ENCODE measurements at places on chromosomes 5 and 9.

GRCh38 chr5:171521219-171521633 is 101.8 kb downstream of the FGF18 start:
- peak; percentile 94 for DNase-seq

DNA sequence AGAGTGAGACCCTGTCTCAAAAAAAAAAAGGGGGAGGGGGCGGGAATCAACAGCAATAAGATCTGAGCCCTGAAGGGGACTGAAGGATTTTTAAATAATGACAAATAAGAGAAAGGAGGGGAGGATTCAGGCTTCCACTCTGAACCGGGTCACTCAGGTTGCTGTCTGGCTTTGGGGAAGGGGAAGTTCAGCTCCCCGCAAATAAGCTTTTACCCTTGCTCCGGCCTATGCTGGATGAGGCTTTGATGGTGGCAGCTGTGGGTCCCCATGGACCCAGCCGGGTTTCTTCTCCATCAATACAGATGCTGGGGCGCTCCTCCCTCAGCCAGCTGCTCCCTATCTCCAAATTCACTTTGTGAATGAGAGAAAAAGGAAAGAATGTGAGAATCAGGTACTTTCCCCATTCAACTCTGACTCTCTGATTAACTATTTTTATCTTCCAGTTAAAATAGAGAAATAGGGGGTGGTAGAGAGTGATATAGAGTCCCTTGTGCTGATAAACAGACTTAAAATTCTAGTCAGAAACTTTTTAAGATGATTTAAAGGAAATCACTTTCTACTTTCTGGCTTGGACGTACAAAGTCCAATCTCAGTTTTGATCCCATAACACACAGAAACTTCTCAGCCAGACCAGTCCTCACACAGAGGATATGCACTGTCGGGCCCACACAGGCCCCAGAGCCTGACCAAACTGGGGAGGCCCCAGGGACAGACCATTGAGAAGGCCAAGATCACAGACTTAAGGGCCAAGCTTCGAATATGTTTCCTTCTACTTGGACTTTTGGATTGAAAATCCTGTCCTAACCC is 39.6 kb downstream of the C5orf15 start:
- DNase-seq = no peak

- DNase-seq = no peak
Measured at GRCh38 chr9:94645901-94646300, 6.6 kb upstream of the FBP1 start.

DNA sequence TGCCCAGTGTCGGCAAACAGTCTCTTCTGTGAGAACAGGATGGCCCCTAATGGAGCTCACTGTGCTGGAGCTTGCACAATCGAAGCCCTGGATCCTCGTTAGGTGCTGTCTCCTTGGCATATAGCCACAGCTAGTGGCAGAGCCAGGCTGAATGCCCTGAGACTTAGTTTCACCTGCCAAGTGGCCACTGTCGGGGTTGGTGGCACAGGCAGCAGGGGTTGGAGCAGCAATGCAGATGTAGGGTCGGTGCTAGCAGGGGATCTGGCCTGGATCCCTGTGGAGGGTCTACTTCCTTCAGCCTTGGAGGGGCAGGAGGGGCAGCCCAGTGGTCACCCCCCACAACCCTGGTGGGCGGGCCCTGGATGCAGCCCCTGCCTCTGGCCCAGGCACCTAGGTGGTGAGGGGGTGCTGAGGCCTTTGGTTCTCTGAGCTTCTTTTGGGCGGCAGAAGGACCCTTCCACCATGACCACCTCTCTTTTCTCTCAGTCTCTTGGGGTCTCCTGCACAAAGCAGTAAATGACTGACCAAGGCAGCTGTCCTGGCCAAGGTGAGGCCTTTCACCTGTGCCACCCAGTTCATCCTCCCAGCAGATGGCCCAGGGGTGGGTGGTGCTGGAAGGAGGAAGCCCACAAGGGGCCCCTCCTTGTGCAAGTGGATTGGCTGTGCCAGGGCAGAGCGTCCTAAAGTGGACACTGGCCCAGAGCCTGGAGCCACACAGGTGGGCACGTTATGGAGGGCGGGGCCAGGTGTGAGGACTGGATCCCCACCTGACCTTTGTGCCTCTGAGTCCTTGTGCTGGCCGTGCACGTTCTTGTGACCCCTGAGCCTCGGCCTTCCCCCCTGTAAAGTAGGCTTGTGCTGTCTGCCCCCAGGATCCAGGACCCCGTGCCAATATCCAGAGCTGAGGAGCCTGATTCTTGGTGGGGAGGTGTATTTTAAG is 44.8 kb downstream of the PHF2 start:
- no peak for DNase-seq

DNA sequence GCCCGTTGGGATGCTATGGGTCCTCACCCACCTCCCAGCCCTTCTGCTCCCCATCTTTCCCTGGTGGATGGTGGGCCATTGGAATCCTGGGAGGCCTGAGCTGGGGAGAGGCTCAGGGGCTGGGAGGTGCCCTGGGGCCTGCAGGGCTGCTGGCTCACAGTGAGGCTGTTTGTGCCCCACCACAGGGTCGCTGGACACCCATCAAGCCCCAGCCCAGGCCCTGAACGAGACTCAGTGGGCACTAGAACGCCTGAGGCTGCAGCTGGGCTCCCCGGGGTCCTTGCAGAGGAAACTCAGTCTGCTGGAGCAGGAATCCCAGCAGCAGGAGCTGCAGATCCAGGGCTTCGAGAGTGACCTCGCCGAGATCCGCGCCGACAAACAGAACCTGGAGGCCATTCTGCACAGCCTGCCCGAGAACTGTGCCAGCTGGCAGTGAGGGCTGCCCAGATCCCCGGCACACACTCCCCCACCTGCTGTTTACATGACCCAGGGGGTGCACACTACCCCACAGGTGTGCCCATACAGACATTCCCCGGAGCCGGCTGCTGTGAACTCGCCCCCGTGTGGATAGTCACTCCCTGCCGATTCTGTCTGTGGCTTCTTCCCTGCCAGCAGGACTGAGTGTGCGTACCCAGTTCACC is 4.9 kb upstream of the AIF1L start:
- DNase-seq = no peak

GRCh38 chr5:104815212-104815611 is 1252.6 kb upstream of the NUDT12 start:
- DNase-seq = no peak

- DNase-seq = no peak
Measured at GRCh38 chr9:113462781-113463286, 693 bp upstream of the RGS3 start.

- no peak for DNase-seq
Measured at GRCh38 chr5:179327021-179327735, 18.1 kb downstream of the ADAMTS2 start.

DNA sequence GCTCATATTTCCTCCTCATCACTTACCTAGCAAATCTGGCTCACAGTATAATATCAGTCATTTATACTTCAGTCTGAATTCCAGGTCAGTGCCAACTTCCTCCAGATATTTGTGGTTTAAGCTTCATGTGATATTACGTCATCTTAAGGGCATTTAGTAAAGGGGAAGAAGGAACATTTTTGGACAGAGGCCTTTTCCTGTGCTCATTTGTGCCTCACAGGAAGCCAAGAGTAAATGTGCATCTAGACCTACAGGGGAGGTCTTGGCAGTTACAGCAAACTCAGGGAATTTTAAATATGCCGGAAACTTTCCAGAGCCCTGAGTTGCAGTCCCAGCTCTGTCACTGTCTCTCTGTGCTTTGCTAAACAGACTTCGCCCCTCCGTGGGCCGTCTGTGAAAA is 12.3 kb upstream of the KCNIP1 start:
- peak; percentile 72 for DNase-seq

GRCh38 chr9:95497772-95498171 is 19.0 kb downstream of the PTCH1 start:
- peak; percentile 70 for DNase-seq

DNA sequence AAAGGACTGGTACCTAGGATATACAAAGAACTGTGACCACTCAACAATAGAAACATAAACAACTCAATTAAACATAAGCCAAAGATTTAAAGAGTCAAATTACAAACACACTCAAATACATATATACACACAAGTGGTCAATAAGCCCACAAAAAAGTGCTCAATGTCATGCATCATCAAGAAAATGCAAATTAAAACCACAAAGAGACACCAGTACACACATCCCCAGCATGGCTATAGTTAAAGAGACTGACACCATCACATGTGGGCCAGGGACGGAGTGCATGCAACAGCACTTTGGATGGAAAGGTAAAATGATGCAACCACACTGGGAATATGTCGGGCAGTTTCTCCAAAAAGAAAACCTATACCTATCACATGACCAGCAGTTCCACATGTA is 89.7 kb downstream of the CAAP1 start:
- DNase-seq = no peak

- no peak for DNase-seq
Measured at GRCh38 chr5:151643388-151643787, 43.3 kb downstream of the SPARC start.

GRCh38 chr9:137028263-137029057 is 423 bp upstream of the ABCA2 start:
- DNase-seq = no peak

GRCh38 chr9:76703270-76703669 is 61.0 kb upstream of the PCA3 start:
- no peak for DNase-seq
